ENCODE measurements at places on chromosomes 3 and 15. TPM values are rescaled to one million over a fixed set of nuclear protein-coding genes. Genes with fewer than 3 reads are reported as not detected.
A peak's percentile ranks its signal among the peaks of the same experiment; 100 is the strongest.

Gene GOLGA6B
- 0.22 TPM for total RNA-seq

Gene UBAP1L
- 7.2 TPM for total RNA-seq

Gene RNF7
- 65.7 TPM for total RNA-seq

Gene RTP2
- not detected for total RNA-seq

- no peaks in the 10 kb centered on the region for H3K36me3 ChIP-seq
- no peaks in the 10 kb centered on the region for H3K4me1 ChIP-seq
- no peak for DNase-seq
- H3K27ac ChIP-seq = no peak overlapping the region
Measured at GRCh38 chr15:71325481-71325880, 210.2 kb downstream of the THSD4 start.

DNA sequence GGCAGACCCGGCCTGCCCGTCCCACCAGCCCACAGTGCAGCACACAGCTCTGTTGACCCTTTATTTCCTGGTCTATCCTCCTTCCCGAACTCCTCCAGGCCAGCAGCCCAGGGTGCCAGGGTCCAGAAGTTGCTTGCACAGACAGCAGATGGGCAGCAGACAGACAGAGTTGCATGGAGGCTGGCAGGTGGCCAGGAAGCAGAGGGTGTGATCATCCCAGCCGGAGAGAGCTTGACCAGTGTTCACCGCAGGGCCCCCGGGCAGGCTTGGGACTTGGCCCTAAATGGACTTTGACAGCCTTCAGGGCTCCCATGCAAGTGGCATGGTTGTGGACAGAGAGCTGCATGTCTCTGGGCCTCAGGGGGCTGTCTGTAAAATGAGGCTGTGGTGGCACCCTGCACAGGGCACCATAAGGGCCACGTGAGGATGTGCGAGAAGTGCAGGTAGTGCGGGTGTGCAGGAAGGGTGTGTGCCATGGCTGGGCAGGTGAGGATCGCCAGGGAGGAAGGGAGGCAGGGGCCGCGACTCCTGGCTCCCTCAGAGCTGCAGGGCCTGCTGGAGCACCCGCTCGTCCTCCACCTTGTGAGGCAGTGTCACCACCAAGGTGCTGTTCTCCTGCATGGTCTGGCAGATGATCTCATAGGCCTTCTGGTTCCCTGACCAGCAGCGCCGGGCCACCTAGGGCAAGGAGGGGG lies 6.3 kb upstream of the ZXDC start:
- H3K36me3 ChIP-seq = no peaks in the 10 kb centered on the region
- H3K4me3 ChIP-seq = no peak overlapping the region
- no peak overlapping the region for H3K27ac ChIP-seq
- no peaks in the 10 kb centered on the region for H3K27me3 ChIP-seq
- DNase-seq = no peak

DNA sequence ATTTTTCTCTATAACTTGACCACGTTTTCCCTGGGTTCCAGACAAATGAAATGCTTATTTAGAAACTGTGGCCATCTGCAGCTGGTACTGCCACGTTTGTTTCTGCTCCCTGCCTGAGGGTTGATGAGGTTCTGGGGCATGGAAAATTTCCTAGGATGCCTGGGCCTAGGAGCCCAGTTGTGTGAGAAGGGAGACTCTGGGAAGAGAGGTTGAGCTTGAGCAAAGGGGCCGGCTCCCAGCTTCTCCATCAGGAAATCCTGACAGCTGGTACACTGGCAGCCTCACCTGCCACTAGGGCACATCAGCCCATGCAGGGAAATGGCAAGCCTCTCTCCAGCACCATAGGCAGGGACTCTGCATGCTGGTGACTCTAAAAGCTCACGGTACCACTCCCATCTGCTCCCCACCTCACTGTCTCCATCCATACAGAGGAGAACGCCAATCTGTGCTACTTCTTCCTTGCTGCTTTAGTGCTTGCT lies 165.4 kb upstream of the PPP2R3A start:
- no peaks in the 10 kb centered on the region for H3K27me3 ChIP-seq
- no peak overlapping the region for H3K4me3 ChIP-seq
- no peak overlapping the region for H3K27ac ChIP-seq
- H3K4me1 ChIP-seq = no peaks in the 10 kb centered on the region
- no peaks in the 10 kb centered on the region for H3K36me3 ChIP-seq
- DNase-seq = no peak

DNA sequence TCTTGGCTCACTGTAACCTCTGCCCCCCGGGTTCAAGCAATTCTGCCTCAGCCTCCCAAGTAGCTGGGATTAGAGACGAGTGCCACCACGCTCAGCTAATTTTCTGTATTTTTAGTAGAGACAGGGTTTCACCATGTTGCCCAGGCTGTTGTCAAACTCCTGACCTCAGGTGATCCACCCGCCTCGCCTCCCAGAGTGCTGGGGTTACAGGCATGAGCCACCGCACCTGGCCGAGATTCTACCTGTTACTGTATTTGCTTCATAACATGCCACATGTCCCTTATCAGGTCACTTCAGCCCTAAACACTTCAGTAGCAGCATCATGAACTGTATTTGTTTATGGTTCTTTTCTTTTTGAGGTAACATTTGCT lies 7.5 kb upstream of the LCTL start:
- H3K27ac ChIP-seq = no peak overlapping the region
- H3K4me3 ChIP-seq = no peak overlapping the region
- no peaks in the 10 kb centered on the region for H3K27me3 ChIP-seq
- no peak for DNase-seq
- H3K36me3 ChIP-seq = no peaks in the 10 kb centered on the region

GRCh38 chr3:44966795-44967278 lies 9.1 kb downstream of the ZDHHC3 start:
- no peaks in the 10 kb centered on the region for H3K27me3 ChIP-seq
- H3K4me3 ChIP-seq = no peak overlapping the region
- DNase-seq = no peak

DNA sequence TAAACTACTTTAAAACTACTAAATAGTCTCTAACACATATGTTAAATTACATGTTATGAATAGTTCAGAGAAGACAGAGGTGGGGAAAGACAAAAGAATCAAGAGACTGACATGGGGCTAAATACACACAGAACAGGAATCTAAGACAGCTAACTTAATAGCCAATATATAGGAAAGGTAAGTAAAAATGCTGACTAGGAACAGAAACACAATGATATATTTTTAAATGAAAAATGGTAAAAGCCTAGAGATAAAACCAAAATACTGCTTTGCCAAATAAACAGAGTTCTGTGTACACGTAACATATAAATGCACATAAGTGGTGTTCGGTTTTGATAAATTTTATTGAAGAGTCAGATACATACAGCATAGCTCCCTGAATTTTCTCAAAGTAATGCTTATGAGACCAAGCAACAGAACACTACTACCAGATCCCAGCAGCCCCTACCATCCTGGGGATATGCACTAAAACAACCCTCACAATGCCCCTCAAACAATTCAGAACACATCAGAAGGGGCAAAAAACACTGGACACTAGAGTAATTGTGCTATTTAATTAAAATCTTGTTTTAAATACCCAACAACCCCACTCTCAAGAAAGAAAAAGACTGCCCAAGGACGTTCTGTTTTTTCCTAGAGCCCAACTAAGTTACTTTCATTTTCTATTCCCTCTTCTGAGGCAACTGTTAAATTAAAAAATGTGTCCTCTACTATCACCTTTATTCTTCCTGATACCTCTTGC lies 121.1 kb downstream of the ADAM10 start:
- no peaks in the 10 kb centered on the region for H3K4me1 ChIP-seq
- peak overlapping the region; percentile 44 for H3K4me3 ChIP-seq
- DNase-seq = peak; percentile 54

- no peak overlapping the region for H3K4me3 ChIP-seq
- DNase-seq = no peak
- H3K4me1 ChIP-seq = no peaks in the 10 kb centered on the region
Measured at GRCh38 chr15:46660096-46660842, 1025.4 kb downstream of the SQOR start.

DNA sequence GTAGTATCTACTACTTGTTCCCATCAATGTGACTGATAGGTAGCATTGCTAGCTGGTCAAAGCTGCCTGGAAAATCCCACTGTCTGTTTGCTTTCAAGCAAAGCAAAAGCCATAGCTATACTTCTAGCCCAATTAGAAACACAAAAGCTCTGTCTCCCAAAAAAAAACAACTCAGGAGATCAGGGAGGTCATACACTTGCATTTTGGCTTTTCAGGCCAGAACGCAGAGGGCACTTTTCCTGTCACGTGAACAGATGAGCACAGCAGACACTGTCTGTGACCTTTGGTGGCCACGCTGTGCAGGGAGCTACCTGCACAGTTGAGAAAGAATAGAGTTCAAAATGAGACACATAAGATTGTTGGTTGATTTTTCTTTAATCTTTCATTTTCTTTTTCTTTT lies 441.7 kb upstream of the PDZRN3 start:
- H3K4me1 ChIP-seq = no peaks in the 10 kb centered on the region
- H3K36me3 ChIP-seq = no peaks in the 10 kb centered on the region
- no peak overlapping the region for H3K4me3 ChIP-seq
- no peaks in the 10 kb centered on the region for H3K27me3 ChIP-seq
- no peak for DNase-seq
- no peak overlapping the region for H3K27ac ChIP-seq

DNA sequence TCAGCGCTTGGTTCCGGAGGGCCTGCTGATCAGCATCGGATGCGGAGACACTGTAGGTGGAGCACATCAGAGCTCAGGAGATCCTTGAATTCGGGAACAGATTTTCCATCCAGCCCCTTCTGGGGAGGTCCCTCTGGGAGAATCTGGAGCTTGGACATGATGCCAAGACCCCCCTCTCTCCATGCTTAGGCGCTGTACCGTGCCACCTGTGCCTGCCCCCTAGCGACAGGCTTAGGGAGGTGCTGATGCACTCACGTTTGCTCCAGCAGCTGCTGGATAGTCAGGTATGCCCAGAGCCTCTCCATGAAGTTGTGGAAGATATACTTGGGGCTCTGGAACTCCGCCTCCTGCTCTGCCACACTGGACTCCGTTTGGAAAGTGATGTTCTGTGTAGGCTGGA lies 9.7 kb downstream of the ITIH4 start:
- H3K36me3 ChIP-seq = peaks cover 7% of the 10 kb centered on the region
- no peak overlapping the region for H3K4me3 ChIP-seq
- H3K4me1 ChIP-seq = no peaks in the 10 kb centered on the region
- no peaks in the 10 kb centered on the region for H3K27me3 ChIP-seq
- no peak overlapping the region for H3K27ac ChIP-seq

GRCh38 chr15:68057034-68057433 lies 2.9 kb downstream of the PIAS1 start:
- DNase-seq = no peak
- H3K27me3 ChIP-seq = no peaks in the 10 kb centered on the region
- H3K4me3 ChIP-seq = no peak overlapping the region
- H3K27ac ChIP-seq = no peak overlapping the region
- H3K4me1 ChIP-seq = peaks cover 33% of the 10 kb centered on the region

- H3K27ac ChIP-seq = no peak overlapping the region
- H3K27me3 ChIP-seq = peaks cover 65% of the 10 kb centered on the region
- H3K4me3 ChIP-seq = no peak overlapping the region
- no peak for DNase-seq
- H3K36me3 ChIP-seq = no peaks in the 10 kb centered on the region
Measured at GRCh38 chr3:62370858-62371719, 2.3 kb downstream of the FEZF2 start.

DNA sequence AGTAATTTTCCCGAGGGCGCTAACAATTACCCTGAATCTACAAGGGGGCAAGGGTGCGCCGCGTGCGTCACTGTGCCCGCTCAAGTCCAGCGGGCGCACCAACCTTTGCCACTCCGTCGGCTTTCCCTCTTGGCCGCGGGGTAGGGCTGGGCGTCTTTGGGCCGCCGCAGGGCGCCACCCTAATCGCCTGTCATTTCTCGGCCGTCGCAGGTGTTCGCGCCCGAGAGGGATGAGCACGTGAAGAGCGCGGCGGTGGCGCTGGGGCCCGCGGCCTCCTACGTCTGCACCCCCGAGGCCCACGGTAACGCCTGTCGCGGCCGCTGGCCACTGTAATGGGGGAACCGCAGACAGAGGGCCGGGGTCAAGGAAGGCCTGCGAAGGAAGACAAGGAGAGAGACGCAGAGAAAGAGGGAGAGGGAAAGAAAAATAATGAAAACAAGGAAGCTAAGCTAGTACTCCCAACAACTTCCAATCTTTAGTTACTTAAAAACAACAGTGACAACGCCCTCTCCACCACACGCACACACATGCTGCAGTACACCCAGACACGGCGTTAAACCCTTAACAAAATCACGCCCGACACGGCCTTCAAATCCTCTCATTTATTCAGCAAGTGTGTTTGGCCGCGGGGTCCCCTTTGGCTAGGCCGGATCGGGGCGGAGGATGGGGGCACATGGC lies 3.8 kb downstream of the SKOR1 start:
- no peak overlapping the region for H3K27ac ChIP-seq
- no peak for DNase-seq
- H3K36me3 ChIP-seq = no peaks in the 10 kb centered on the region
- H3K27me3 ChIP-seq = peaks cover 74% of the 10 kb centered on the region
- no peak overlapping the region for H3K4me3 ChIP-seq
- H3K4me1 ChIP-seq = peaks cover 73% of the 10 kb centered on the region

- peaks cover 43% of the 10 kb centered on the region for H3K36me3 ChIP-seq
- DNase-seq = no peak
- peaks cover 75% of the 10 kb centered on the region for H3K4me1 ChIP-seq
- no peaks in the 10 kb centered on the region for H3K27me3 ChIP-seq
- no peak overlapping the region for H3K4me3 ChIP-seq
Measured at GRCh38 chr3:69096299-69096698, 11.6 kb downstream of the ARL6IP5 start.

DNA sequence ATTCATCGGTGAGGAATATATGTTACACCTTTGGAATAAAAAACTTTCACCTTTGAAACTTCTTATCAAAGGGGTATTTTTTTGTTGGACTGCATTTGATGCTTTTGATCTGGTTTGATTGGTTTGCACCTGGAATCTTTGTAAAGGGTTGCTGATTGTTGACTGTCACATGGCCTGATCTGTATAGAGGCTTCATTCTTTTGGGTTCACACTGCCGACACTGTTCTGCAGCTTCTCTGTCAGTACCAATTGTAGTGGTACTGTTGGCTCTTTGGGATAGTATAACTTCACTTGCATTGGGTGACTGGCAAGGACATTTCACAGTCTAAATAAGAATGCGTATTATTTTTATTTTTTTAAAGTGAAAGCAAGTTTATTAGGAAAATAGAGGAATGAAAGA lies 155.7 kb downstream of the DOCK3 start:
- no peak overlapping the region for H3K27ac ChIP-seq
- H3K36me3 ChIP-seq = no peaks in the 10 kb centered on the region
- H3K4me1 ChIP-seq = no peaks in the 10 kb centered on the region
- no peak for DNase-seq
- H3K4me3 ChIP-seq = no peak overlapping the region
- H3K27me3 ChIP-seq = no peaks in the 10 kb centered on the region

- no peak for DNase-seq
- H3K27me3 ChIP-seq = no peaks in the 10 kb centered on the region
- no peaks in the 10 kb centered on the region for H3K4me1 ChIP-seq
- no peak overlapping the region for H3K27ac ChIP-seq
- H3K4me3 ChIP-seq = no peak overlapping the region
Measured at GRCh38 chr3:8560366-8561007, 58.9 kb downstream of the LMCD1 start.

DNA sequence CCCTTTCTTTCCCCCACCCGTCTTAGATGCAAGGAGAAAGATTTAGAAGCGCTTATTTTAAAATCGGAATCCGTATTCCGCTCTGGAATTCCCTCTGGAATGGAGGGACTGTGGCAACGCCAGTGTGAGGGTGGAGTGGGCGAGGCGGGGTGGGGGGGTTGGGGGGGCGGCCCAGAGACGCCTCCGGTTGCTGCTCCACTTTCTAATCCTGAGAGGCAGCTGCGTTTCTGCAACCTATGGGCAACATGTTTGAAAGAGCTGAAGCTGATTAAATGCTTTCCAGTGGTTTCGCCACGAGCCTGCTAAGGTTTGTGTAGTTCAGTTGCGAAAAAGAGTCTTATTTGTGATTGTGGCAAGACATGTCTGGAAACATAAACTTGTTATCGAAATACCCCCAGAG lies at the start of gene CCK:
Gene CCK (minus strand): TSS at position 101 of the 400 bp plus-strand sequence. CDS start 2,555 bp downstream, outside the sequence.
- peaks cover 7% of the 10 kb centered on the region for H3K4me1 ChIP-seq
- no peak for DNase-seq
- no peak within 1 kb of the TSS for H3K4me3 ChIP-seq
- H3K27me3 ChIP-seq = peaks cover 56% of the 10 kb centered on the region
- H3K27ac ChIP-seq = no peak within 1 kb of the TSS
